Stimulated activated CD4-positive, alpha-beta T cell treated with anti-CD3 and anti-CD28 coated beads, Interleukin-12 subunit alpha, Interleukin-12 subunit beta, amount 100 ng/mL, for 48 hours (primary cell): ENCODE measurements at places on chromosomes 7 and 10.

DNA sequence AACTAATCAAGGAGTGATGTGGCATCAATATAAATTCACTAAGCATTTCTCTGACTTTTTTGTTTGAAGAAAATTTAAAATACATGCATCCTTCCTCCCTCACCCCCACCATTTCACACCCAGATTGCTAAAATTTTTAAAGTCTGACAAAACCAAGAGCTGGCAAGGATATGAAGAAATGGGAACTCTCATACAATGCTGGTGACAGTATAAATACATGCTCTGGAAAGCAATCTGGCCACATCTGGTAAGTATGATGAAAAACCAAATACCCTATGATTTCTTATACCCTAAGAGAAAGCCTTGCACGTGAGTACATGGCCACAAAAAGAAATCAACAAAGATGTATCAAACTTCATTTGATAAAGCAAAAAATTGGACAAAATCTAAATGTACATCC, 31.2 kb downstream of the P4HA1 start:
- DNase-seq, result no peak

- no peak for DNase-seq
Measured at GRCh38 chr10:78927257-78927995, 141.3 kb upstream of the ZMIZ1 start.

GRCh38 chr7:78062214-78062613, 263.6 kb downstream of the PHTF2 start:
- DNase-seq, result no peak

- no peak for DNase-seq
Measured at GRCh38 chr7:24877790-24878311, 102.1 kb downstream of the OSBPL3 start.

- DNase-seq, result no peak
Measured at GRCh38 chr7:112009081-112009480, 197.1 kb downstream of the DOCK4 start.

DNA sequence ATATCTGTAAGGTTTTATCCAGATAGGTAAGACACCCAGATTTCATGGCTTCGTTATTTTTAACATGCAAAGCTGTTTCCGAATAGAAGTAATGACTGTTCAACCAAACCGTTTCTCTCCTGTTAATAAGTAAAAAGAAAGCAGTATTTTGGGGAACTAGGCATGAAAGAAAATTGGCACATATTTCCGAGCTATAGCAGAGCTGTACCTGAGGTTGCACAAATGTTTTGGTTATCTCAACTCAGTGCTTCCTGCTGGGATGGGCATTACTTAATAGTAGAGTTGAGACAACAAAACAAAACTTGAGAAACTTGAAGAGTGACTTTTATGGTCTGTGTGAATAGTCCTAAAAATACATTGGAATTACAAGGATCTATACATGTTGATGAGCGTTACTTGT, 564.3 kb upstream of the SORCS1 start:
- no peak for DNase-seq

DNA sequence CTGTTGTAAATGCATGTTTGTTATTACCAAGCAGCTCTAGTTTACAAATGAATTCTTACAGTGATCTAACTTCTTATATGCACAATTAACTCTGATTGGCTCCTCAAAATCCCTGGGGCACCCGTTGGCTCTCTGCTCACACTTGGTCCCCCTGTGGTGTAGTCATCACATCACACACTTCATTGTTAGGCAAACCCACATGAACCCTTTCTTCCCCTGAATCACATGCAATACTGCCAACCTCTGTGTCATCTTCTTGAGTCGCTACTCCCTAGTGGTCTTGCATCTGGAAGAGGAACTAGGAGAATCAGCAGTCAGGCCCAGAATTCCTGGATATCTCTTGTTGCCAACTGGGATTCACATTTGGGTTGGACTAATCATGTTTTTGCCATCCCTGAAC, 73.1 kb downstream of the CD36 start:
- DNase-seq, result no peak

DNA sequence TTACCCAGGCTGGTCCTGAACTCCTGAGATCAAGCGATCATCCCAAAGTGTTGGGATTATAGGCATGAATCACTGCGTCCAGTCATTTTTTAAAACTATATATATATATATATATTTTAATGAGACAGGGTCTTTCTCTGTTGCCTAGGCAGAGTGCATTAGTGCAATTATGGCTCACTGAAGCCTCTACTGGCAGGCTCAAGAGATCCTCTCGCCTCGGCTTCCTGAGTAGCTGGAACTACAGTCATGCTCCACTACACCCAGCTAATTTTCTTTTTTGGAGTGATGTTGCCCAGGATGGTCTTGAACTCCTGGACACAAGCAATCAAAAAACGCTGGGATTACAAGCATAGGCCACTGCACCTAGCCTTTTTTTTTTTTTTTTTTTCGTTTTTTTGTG, 55.3 kb upstream of the KAT6B start:
- no peak for DNase-seq

DNA sequence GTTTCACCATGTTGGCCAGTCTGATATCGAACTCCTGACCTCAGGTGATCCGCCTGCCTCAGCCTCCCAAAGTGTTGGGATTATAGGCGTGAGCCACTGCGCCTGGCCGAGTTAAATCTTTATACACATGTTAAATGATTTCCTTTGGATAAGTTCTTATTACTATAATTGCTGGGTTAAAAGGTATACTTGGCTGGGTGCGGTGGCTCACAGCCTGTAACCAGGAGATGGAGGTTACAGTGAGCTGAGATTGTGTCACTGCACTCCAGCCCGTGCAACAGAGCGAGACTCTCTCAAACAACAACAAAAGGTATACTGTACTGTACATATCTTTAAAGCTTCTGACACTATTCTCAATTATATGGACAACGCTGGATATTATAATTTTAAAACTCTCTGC, 53.2 kb upstream of the CDK13 start:
- DNase-seq, result no peak
